Stimulated activated CD8-positive, alpha-beta memory T cell treated with anti-CD3 and anti-CD28 coated beads, Interleukin-12 subunit alpha, Interleukin-12 subunit beta, amount 100 ng/mL, for 4 hours (primary cell): ENCODE measurements at places on chromosomes 7 and 10.

DNA sequence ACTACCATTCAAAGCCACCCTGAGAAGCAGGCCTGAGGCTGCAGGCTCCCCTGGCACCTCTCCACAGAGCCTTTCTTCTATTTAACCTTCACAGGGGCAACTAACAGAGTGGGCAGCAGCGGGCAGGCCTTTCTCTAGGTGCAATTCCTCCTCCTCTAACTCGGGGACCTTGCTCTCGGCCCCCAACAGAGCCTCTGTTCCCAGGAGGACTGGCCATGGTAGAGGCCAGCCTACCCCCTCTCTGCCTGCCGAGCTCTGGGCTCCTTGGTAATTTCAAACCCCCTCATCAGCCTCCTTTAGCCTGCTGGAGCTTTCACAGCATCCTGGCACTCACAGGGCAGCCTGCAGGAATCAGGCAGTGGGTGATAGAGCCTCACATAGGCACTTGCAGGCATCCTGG is 920.8 kb upstream of the ZNF722 start:
- no peak for DNase-seq

- DNase-seq = no peak
Observed at GRCh38 chr7:124942399-124942798, 12.8 kb upstream of the POT1 start.

GRCh38 chr10:62268399-62269114 is at the start of gene RTKN2:
Gene RTKN2 (minus strand): TSS chr10:62268844. CDS start chr10:62268610, 234 bp downstream.
- DNase-seq = peak; percentile 32

GRCh38 chr7:40586197-40586596 is 451.4 kb downstream of the SUGCT start:
- DNase-seq = no peak

DNA sequence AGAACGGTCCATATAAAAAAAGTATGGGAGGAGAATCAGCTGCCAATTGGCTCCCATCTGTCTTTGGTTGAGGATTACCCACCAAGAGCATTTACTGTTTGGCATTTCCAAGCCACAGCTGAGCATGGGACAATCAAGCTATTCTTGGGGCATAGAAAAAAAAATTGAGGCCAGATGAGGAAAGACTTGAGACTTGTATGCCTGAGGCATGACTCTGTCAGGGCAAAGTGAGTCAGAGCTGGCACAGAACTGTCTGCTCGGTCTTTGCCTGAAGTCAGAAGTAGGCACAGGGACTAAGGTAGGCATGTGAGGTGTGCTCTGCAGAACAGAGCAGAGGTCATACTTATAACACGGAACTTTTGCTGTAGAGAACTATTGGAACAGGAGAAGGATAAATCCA is 126.5 kb upstream of the CHRM2 start:
- DNase-seq = no peak

- DNase-seq = no peak
Observed at GRCh38 chr7:39168403-39169098, 190.8 kb downstream of the POU6F2 start.

DNA sequence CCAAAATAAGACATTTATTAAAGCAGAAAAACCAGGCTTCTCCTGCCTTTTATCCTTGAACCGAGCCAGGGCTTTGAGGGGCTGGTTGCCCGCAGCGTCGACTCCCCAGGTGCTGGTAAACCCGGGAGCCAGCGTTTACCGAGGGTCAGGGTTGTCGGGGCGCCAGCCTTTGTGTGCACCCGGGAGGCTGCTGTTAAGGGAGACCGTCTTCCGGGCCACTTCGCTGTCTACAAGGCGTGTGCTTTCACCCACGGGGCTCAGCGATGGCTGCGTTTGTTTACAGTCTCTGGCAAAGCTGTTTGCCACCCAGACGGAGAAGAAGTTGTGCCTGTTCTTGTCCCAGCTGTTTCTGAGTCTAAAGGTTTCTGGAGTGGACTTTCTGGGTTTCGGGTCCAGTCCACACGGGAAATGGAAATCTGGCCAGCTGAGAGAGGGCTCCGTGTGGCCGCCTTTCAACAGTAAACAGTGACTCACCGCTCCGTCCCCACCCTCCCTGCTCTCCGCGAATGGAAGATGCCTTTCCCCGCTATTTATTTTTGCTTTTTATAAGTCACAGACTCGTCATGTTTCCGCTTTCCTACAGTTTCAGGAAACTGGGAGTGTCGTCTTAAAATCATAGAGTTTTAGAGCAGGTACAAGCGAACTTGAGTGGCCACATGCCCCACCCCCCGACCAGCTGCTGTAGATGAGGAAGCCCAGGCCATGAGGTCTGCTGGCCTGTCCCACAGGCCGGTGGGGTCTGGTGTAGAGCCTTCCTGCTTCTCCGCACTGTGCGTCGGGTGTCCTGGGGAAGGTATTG is 2.2 kb downstream of the MAFK start:
- DNase-seq = peak; percentile 39

DNA sequence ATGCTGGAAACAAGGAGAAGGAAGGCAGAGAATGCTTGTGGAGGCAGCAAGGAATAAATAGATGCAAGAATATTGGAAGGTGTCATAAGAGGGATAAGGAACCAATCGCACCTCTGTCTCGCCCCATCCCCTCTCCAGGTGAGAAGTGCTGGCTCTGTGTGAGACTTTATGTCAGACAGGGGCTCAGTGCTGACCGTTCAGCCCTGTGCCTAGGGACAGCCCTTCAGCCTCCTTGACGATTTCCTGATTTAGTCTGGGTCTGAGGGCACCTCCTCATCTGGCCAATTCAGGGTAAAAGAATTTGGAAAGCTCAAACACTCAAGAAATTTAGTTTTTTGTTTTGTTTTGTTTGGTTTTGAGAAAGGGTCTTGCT is 54.9 kb downstream of the FAM241B start:
- no peak for DNase-seq

DNA sequence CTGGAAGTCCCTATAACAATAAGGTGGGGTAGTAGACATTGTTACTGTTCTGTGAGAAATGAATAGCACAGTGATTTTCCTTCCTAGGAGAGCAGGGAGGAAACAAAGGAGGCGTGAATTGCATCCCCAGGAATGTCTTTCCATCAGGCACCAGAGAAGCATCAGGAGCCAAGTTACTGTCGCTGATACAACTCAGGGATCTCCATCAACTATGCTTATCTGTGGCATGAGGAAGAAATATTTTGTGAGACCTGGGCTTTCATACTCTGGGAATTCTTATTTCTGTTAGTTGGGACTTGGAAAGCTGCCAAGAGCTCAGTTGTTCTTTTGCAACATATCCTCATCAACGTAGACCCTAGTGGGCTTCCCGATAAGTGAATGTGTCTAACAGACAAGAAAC is 622.3 kb downstream of the SUGCT start:
- DNase-seq = no peak

- no peak for DNase-seq
Observed at GRCh38 chr7:132680590-132680989, 104.3 kb upstream of the PLXNA4 start.

GRCh38 chr7:104267701-104268368 is 60.0 kb upstream of the ORC5 start:
- no peak for DNase-seq

DNA sequence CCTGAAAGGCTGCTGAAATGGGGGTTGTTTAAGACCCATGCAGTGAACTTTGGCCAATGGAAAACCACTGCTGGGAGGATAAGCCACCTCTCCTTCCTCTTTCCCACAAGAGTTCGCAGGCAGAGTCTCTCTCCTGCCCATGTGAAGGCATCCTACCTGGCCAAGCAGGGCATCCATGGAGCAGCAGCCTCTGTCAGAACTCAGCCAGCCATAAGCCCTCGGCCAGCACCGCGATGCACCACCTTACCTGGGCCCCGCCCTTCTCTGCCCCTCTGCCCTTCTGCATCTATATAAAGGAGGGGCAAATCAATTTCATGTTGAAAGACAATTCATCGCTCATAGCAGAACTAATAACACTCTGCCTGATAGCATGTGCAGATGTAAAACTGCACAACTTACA is 6.1 kb upstream of the STK32C start:
- DNase-seq = no peak

DNA sequence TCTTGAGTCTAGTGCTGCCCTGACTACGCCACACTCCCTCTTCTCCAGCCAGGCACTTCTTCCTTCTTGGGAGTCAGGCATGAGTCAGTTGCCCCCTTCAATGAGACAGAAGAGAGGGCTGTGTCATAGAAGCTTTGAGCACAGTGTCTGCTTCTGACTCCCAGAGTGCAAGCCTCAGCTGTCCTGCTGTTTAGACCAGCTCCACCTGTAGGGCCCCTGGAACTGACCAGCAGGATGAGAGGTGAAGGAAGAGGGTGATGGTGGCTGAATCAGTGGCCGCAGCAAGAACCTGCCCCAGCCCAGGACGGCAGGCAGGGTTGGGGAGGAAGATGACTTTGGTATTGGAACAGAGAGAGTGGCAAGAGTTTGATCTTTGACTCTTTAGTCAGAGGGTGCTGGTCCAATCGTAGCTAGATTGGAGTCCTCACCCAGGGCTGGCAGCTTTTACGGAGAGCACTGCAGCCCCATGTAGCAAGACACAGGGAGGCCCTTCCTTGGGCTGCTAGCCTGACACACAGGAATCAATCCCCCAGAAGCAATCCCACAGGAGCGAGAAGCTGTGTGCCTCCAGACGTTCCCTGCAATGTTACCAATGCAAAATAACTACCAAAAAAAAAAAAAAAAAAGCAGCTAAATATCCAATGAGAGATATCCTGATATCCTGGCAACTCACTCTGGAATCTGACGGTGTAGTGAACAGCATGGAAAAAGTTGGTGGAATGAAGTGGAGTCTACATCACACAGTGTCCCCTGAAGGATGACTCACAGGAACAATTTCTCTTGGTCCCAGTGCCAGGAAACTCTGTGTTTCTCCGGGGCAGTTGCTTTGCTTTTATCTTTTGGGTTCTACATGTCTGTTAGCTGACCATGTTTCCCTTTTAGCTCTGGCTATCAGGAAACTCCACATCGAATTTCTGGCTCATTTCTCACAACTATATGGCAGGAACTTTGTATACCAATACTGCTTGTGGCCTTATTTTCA is 6.9 kb downstream of the C10orf62 start:
- no peak for DNase-seq

DNA sequence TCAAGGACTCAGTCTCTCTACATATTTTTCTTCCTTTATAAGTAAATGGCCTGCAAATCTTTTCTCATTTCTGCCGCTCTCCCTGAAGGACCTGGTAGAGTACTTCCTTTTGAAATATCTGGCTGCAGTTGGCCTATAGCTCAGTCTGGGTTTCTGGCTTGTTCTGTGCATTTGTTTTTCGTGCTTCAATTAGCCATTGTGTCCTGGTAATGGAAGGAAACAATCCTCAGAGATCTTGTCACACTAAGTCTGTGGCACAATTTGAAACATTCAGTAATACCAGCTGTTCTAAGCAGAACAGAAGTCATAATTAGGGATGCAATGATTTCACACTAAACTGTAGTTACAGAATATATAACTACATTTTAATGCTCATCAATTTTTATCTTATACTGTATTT is 545.0 kb downstream of the NRG3 start:
- DNase-seq = no peak

DNA sequence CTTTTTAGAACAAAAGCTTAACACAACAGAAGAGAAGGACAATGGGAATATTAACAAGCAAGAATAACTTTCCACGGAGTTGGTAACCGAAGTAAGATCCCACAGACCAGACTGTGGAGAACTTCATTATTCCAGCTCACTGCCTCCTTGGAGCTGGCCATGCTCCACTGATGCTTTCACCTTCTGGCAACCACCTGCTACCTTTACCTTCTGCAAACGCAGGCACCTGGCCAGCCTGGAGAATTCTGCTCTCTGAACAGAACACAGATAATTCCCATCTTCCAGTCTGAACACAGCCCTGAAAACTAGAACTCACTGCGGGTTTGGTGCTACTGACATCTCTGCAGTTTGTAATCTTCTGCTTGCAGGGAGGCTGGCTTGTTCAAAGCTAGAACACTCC is 66.5 kb downstream of the JAZF1 start:
- no peak for DNase-seq

- DNase-seq = no peak
Observed at GRCh38 chr10:97771055-97771891, 526 bp downstream of the SFRP5 start.

DNA sequence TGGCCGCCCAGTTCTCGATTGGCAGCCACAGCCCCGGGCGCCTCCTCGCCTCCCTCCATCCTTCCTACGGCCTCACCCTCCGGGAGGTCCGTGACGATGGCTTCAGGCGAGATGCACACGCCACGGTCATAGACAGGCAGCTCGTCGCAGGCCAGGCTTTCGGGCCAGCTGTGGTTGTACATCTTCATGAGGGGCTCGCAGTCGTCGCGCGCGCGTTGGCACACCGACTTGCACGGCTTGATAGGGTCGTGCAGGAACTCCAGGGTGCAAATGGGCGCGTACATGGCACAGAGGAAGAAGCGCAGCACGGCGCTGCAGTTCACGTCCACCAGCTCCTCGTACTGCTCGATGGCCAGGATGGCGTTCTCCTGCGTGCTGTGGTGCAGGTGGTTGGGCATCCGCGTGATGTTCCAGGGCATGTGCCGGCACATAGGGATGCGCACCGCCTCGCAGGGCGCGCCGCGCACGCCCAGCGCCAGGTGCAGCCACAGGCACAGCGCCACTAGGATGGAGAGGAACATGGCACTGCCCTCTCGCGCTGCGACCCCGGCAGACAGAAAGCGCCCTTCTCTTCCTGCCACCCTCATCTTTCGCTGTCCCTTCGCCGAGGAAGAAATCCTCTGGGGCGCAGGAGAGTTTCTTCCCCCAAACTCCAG is 472 bp downstream of the SFRP4 start:
- no peak for DNase-seq

DNA sequence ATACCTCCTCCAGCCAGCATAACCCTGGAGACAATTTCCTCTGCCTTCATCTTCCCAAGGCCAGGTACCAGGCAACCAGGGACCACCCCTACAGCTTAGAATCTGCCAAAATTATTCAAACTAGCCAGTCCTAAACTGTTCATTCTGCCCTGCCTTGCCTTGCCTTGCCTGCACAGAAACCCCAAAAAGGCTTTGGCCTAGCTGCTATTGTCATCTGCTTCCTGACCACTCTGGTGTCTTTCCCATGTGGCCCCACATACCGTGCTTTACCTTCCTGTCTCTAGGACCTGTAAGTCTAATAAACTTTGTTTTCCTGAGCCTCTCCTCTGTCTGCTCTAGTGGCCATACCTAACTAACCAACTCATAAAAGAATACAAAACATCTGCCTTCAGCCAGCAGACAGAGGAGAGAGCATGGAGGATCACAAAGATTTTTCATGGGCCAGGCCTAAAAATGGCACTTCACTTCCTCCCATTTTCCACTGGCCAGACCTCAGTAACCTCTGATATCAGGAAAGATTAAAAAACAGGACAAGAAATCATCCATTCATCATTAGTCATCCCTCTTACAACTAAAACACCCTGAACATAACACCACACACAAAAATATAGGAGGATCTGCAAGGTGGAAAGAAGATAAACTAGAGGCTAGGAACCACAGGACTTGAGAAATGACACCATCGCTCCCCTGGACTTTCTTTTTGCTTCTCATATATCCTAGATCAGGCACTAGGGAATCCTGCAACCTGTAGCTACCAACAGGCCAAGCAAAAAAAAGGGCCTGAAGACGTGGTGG is 51.5 kb downstream of the IMMP2L start:
- DNase-seq = no peak

- no peak for DNase-seq
Observed at GRCh38 chr7:104967595-104967994, 46.4 kb upstream of the KMT2E start.
